T-helper 22 cell (primary cell): ENCODE measurements at places on chromosomes 1 and 21.

- no peak for DNase-seq
Observed at GRCh38 chr1:245894843-245895242, 612.2 kb downstream of the SMYD3 start.

DNA sequence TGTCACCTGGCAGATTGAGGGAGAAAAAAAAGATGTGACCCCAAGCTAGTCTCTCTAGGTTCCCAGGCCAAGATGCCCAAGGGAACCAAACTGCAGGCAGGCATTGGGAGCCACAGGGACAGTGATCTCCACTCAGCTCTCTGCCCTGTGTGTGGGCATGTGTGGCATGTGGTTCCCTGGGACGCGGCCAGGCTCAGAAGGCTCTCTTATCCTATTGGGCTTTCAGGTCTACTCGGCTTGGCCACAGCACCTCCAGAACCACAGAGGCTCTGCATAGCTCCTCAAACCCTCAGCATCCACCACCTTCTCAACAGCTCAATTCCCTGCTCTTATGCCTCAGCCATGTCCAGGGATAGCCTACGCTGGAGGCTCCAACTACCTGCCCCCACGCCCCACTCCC is 22.0 kb downstream of the IQGAP3 start:
- DNase-seq, result no peak

- DNase-seq, result no peak
Observed at GRCh38 chr1:212549503-212550017, 59.0 kb upstream of the ATF3 start.

- no peak for DNase-seq
Observed at GRCh38 chr1:178379807-178380206, 117.0 kb downstream of the CLEC20A start.

- DNase-seq, result no peak
Observed at GRCh38 chr21:29221253-29221744, 77.4 kb upstream of the BACH1 start.
